GM20000 (cell line): ENCODE measurements at places on chromosomes 6 and 20.

GRCh38 chr20:46350201-46350985 lies 42.1 kb upstream of the CDH22 start:
- DNase-seq, result peak; percentile 81

DNA sequence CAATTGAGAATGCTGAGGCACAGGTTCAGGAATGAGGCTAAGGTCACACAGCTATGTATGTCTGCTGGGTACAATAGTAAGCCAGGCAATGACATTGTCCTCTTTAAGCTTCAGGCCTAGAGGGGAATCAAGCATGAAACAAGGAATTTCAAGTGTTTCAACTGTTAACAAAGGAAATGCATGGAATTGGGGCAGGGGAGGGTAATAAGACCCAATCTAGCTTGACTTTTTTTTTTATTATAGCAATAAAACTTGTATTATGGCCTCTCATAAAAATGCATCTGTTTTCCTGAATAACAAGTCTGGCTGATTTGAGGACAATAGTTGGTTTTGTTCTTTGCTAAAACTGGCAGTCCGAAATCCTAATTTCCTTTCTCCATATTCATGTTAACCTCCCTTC lies 336.7 kb downstream of the CBLN4 start:
- DNase-seq, result no peak

- no peak for DNase-seq
Observed at GRCh38 chr20:698276-698675, 22.7 kb upstream of the SCRT2 start.

DNA sequence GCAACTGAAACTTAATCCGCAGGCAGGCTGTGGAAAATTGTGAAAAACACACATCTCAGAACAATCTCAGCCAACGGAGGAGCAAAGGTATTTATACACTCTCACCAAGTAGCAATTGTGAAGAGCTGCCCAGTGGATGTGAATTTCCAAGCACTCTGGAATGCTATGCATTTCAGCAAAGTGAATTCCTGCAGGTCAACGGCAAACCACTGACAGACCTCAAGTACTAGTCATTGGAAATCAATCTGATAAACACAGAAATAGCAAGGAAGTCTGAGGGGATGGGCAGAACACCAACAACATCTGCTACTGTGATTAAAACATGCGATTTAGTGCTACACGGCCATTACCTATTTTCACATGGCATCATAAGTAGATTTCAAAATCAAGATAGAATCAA lies 429.1 kb downstream of the HTR1B start:
- DNase-seq, result no peak

DNA sequence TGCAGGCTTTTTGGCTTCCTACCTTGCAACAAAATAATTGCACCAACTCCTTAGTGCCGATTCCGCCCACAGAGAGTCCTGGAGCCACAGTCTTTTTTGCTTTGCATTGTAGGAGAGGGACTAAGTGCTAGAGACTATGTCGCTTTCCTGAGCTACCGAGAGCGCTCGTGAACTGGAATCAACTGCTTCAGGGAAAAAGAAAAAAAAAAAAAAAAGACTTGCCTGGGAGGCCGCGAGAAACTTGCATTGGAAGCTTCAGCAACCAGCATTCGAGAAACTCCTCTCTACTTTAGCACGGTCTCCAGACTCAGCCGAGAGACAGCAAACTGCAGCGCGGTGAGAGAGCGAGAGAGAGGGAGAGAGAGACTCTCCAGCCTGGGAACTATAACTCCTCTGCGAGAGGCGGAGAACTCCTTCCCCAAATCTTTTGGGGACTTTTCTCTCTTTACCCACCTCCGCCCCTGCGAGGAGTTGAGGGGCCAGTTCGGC lies 420 bp downstream of the SOX4 start:
- DNase-seq, result no peak

- peak; percentile 66 for DNase-seq
Observed at GRCh38 chr20:35171753-35172433, at the start of gene PROCR. PROCR (plus strand) TSS chr20:35172072; CDS start chr20:35172155, 83 bp downstream.

DNA sequence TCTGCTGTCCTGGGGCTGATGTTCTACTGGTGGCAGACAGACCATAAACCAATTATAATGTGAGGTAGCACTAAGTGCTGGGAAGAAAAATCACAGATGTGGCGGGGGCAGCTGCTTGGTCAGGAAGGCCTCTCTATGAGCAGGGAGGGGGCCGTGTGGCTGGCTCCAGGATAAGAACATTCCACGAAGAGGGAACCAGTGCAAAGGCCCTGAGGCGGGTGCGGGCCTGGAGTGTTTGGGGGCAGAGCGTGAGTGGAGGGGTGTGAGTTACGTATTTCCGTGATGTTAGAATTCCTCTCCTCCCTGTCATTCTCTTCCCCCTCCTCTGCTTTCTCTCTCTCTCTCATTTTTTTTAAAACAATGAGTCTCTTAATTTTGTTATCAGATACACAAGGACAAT lies 67.2 kb downstream of the CEBPB start:
- DNase-seq, result no peak

DNA sequence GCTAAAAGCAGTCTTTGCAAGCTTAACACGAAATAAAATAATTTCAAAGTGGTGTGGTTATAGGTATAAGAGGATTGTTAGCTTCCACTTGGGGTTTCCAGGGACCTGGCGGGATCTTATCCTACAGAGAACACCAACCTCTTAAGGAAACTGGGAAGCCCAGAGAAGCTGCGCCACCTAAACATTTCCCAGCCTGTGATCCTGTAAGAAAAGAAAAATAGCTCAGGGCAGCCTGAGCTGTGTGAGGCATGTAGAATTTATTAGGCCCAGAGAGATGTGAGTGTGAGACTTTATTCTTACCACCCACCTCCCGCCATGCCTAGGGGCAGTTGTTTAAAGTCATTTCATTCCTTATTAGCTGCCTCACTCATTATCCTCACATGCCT lies 54.1 kb downstream of the CCN2 start:
- DNase-seq, result no peak

DNA sequence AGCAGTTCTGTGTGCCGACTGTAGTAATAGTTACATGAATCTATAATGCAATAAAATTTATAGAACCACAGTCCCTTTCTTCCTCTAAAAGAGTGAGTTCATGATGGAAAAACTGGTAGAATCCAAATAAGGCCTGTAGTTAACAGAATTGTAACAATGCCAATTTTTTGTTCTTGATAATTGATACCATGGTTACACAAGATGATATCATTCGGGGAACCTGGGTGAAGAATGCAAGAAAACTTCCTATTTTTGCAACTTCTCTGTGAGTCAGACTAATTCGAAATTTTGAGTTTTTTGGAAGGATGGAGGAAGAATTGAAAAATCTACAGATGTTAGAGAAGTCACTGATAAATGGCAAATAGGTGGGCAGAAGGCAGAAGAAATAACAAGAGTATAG lies 381.8 kb downstream of the CDKAL1 start:
- DNase-seq, result no peak

GRCh38 chr6:40907198-40907701 lies 131.8 kb downstream of the UNC5CL start:
- DNase-seq, result no peak

- no peak for DNase-seq
Observed at GRCh38 chr20:60453388-60454246, 495.4 kb downstream of the CDH26 start.

- no peak for DNase-seq
Observed at GRCh38 chr6:113172531-113172966, 684.6 kb upstream of the MARCKS start.

DNA sequence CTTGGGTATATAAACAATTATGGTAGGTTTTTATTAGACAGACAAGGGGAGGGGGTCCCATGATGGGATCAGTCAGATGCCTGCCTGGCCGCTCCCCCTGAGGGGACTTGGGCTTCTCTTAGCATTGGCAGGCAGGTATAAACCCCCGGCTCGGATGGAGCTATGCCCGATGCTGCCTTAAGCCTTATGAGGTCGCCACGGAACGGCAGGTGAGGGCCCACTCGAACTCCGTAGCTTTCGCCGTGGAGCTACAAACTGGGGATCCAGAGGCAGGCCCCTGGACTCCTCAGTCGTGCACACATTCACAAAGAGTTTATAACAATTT lies 148.8 kb downstream of the TRIM27 start:
- DNase-seq, result no peak

GRCh38 chr20:1171461-1172093 lies 13.2 kb downstream of the TMEM74B start:
- no peak for DNase-seq

- no peak for DNase-seq
Observed at GRCh38 chr20:7689151-7689550, 251.1 kb downstream of the HAO1 start.

DNA sequence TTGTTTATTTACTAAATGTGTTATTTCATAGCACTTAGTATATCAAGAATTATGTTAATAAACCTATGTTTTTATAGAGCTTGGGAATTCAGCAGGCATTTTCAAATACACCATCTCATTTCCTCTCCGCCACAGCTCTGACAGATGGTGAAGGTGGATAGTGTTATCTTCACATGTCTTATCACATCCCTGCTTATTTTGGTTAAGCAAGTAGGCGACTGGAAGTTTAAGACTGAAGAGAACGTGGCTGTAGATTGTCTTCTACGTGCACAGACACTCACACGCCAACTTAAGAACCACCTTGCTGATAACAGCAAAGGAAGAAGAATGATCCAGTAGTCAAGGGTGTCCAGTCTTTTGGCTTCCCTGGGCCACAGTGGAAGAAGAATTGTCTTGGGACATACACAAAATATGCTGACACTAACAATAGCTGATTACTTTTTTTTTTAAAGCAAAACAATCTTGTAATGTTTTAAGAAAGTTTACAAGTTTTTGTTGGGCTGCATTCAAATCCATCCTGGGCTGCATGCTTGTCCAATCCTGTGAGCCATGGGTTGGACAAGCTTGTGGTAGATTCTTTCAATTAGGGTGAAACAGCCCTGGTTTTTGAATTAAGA lies 43.3 kb upstream of the SCGN start:
- no peak for DNase-seq

DNA sequence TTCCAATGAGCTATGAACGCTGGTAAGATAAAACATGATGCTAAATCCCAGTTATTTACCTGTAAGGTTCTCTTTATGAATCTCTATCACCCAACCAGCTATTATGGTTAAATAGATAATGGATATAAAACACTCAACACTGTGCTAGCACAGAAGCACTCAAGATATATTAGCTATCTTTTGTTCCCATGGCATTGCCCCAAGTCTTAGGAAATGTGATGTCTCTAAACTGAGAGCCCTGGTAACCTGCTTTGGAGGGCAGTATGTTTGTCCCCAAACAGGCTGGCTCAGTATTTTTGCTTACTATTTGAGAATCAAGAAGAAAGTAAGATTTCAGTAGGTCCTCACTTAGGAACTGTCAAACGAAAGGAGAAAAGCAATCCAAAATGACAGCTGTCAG lies 90.5 kb downstream of the BTBD9 start:
- DNase-seq, result no peak

- DNase-seq, result peak; percentile 62
Observed at GRCh38 chr6:90284236-90285041, 12.2 kb downstream of the BACH2 start.

DNA sequence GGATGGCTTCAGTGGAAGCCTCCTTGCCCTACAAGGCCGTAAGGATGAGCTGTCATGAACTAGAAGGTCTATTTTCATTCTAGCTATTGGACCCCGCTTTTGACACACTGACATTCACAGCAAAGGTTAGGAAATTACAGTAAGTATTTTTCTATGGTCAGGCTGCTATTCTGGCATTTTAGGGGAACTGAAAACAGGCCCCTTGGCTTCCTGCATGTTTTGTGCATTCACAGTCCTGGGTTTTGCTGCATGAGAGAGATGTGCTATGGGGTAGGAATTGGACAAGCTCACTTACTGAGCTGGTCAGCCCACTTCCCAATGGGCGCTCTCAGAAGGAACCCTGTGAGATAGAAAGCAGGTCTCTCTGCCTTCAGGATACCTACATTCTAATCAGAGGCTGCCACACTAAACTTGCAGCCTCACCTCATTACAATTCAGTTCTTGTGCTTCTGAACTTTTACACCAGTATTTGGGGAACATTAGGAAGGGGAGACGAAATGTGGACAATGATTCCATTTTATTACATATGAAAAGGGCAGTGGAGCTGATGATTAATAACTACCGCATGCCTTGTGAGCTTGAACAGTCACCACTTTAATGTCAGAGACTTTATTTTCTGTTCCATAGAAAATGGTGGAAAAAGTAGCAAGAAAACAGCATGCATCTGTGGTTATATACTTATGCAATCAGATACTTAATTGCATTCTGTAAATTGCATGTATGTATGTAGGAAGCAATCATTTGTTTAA lies 86.6 kb upstream of the TAB2 start:
- DNase-seq, result no peak
